T-helper 2 cell (primary cell): ENCODE measurements at places on chromosomes 5 and 9.

- no peak for DNase-seq
Observed at GRCh38 chr5:60688980-60689379, 11.0 kb downstream of the DEPDC1B start.

- DNase-seq, result peak; percentile 74
Observed at GRCh38 chr5:180328296-180329137, 24.6 kb downstream of the GFPT2 start.

- DNase-seq, result no peak
Observed at GRCh38 chr9:130191749-130192120, 19.5 kb downstream of the NCS1 start.

GRCh38 chr5:135065306-135066265 lies 31.6 kb upstream of the PITX1 start:
- DNase-seq, result no peak

DNA sequence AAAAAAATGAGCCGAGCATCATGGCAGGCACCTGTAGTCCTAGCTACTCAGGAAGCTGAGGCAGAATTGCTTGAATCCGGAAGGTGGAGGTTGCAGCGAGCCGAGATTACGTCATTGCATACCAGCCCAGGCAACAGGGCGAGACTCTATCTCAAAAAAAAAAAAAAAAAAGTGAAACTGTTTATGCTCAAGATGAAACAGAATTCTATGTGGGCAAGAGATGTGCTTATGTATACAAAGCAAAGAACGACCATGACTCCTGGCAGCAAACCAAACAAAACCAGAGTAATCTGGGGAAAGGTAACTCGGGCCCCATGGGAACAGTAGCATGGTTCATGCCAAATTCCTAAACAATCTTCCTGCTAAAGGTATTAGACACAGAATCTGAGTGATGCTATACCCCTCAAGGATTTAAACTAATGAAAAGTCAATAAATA lies 32.6 kb upstream of the PLAC8L1 start:
- no peak for DNase-seq

DNA sequence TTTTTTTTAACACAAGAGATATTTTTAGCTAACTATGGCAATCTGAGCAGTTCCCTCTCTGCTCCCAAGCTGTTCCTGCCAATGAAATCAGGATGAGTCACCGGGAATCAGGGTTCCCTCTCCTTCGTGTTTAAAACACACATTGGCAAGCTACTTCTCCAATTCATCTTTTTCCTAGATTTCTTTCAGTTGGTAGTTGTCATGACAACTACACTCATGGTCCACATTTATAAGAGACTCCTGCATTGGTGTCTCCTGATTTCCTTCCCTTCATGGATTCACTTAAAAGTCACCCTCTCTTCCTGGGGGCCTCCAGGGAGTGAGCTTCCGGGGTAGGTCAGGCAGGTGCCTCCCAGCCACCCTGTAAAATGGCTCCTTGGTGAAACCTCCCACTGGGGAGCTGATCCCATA lies 72.3 kb upstream of the NIPAL4 start:
- no peak for DNase-seq

DNA sequence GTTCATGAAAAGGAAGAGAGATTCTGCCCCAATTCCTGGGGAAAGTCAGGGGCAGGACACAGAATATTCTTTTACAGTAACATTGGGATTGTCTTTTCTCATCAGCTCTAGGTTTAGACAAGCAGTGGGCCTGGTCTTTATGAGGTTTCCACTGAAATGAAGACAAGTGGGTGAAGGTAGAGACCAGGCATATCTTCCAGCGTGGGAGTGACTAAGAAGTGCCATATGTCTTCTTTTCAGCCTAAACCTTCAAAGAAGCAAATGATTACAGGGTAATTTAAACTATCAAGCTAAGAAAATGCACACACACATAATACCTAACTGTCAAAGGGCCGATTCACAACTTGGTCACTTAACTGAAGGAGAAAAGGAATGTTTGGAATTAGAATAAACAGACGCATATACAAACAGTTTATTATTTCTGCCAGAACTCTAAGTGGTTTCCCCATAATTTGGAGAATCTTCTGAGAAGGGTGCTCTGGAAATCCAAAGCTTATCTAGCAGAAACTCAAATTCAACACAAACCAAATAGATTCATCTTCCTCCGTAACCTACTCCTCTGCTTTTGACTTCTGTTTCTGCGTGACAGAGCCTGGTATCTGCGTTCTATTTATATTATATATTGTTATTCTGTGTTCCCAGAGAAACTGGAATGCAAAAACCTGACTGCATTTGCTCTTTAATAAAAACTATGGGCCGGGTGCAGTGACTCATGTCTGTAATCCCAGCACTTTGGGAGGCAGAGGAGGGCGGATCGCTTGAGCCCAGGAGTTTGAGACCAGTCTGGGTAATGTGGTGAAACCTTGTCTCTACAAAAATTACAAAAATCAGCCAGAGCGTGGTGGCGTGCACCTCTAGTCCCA lies 22.0 kb upstream of the TEK start:
- DNase-seq, result no peak

- DNase-seq, result no peak
Observed at GRCh38 chr5:65468633-65469032, 13.1 kb downstream of the ADAMTS6 start.

GRCh38 chr9:89527084-89527483 lies 29.2 kb upstream of the SEMA4D start:
- DNase-seq, result no peak

- no peak for DNase-seq
Observed at GRCh38 chr5:69284203-69284602, 48.4 kb downstream of the CCDC125 start.
